Transverse colon (tissue), 4 donors: ENCODE measurements at places on chromosomes 1 and 21.

- no peak for DNase-seq
Observed at GRCh38 chr1:207860531-207860930, 50.4 kb downstream of the CD34 start.

GRCh38 chr1:24732186-24732885, 12.9 kb upstream of the CLIC4 start:
- DNase-seq, result no peak

- DNase-seq, result no peak
Observed at GRCh38 chr1:22254756-22255155, 111.9 kb upstream of the WNT4 start.

DNA sequence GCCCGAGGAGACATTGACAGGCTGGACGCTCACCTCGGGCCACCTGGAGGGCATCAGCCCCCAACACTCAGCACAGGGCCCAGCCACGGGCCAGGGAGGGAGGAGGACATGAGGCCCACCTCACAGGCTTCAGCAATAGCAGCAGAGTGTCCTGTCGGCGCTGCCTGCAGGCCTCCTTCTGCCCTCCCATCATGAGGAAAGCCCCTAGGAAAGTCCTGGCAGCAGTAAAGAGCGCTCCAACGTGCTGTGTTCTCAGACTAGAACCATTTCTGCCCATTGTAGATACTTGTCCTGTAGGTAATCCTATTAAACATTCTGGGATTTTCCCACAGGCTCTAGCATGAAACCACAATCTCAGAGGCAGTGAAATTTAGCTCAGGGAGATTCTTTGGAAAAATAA, 62.0 kb upstream of the GALNT2 start:
- DNase-seq, result no peak

DNA sequence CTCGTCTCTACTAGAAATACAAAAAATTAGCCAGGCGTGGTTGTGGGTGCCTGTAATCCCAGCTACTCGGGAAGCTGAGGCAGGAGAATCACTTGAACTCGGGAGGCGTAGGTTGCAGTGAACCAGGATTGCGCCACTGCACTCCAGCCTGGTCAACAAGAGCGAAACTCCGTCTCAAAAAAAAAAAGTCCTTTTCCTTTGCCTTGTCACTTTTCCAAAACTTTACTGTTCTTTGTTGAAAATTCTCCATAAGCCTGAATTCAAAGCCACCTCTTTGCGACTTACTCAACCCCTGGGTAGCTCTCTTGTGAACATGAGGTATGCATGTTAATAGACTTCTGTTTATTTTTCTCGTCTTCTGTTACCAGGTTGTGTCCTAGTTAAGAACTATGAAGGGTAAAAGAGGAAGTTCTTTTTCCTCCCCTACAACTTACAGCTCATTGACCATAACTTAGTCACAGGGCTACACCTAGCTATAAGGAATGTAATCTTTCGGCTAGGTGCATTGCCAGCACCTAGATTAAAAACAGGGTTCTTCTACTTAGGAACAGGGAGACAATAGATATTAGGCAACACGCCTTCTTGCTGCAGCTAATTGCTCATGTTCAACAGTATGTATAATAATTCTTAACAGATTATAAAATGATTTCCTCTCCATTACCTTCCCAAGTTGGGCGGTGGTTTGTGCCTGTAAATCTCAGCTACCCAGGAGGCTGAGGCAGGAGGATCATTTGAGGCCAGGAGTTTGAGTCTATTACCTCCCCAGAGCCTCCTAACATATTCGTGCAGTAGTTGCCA, 40.9 kb downstream of the PTAFR start:
- no peak for DNase-seq

DNA sequence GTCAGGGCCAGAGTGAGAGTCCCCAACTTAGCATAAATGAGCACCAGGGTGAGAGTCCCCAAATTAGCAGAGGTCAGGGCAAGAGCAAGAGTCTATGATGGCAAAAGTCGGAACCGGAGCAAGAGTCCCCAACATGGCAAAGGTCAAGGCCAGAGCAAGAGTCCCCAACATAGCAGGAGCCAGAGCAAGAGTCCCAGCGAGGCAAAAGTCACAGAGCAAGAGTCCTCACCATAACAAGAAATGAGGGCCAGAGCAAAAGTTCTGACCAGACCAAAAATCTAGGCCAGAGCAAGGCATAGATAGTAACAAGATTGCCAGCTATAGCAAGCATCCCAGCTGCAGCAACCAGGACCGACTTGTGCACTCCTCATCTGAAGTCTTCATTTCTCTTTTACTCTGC, 3.1 kb downstream of the NSUN4 start:
- no peak for DNase-seq

- peak; percentile 71 for DNase-seq
Observed at GRCh38 chr1:85465099-85465785, at the start of gene DDAH1. Gene DDAH1 (minus strand): TSS chr1:85465159. CDS start chr1:85465045, 114 bp downstream.

DNA sequence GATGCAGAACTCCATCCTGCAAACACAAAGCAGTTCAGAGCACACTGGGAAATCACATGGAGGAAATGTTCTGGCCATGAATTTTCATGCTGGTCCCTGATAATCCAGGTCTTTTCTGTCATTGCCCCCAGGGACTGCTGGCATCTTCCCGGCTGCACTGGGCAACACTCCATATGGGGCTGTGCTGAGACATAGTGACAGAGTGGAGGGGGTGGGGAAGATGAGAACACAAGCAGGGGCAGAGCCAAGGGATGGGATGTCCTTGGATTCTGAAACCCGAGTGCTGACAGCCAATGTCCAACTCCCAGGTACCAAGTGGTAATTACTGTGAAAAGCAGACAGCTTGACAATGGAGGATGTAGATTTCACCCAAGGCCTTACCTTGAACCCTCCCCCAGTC, 185.7 kb downstream of the HIVEP3 start:
- DNase-seq, result no peak

DNA sequence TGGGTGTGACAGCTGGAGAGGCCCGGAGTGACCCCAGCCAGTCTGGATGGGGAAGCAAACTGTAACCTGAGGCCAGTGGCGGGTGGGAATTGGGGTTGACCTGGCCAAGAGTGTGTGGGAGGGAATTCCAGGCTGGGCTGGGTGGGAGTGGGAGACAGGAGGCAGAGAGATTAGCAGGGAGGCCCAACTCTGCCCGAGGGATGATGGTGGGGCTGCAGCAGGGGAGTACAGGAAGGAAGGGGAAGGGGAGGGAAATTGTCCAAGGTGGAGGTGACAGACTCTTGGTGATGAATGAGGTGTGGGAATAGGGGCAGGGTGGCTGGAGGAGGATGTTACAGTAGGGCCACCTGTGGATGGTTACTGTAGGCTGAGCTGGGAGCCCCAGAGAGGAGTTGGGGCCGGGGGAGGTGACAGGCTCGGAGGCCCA, 40.4 kb downstream of the HUNK start:
- no peak for DNase-seq

DNA sequence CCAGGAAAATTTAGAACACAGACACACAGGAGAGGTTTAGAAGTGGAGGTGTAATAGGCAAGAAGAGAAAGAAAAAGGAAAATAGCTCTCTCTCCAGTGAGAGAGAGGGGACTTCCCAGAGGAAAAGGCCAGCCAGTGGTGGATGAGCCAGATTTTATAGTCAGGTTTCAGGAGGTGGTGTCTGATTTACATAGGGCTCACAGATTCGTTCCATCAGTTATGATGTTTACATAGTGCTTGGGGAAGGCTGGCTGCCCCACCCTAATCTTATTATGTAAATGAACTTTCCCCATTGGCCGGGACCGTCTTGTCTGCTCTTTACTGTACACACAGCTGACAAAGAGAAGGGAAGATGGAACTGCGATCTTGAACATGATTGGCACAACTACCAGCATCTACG, 797.3 kb downstream of the PLA2G4A start:
- no peak for DNase-seq

GRCh38 chr1:153032073-153032472, 1.1 kb downstream of the SPRR1B start:
- no peak for DNase-seq

DNA sequence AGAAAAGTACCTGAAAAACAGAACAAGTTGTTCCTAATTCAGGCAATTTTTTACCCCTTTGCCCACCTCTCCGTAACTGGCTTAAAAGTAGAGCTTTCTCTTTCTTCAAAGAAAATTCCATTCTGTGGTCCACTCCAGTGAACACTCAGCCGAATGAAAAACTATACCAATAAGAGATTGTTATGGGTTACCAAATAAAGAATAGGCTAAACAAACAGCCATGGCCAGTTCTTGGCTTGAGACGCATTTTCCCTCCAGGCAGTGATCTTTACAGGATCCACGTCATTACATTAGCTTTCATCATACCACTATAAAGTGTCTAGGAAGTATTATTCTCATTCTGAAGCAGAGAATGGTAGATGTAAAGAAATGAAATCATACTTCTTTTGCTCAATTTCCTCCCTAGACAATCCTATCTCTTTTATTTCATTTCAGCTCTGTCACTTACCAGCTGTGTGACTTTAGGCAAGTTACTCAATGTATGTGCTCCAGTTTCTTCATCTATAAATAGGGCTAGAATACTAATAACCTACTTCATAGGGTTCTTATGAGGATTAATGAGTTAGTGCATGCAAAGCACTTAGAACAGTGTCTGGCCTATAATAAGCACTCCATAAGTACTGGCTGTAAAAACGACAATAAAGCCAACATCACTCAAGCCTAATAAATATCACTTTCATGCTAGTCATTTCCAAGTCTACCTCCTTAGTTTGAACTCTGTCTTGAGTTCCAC, 26.5 kb upstream of the TRIM45 start:
- DNase-seq, result no peak

DNA sequence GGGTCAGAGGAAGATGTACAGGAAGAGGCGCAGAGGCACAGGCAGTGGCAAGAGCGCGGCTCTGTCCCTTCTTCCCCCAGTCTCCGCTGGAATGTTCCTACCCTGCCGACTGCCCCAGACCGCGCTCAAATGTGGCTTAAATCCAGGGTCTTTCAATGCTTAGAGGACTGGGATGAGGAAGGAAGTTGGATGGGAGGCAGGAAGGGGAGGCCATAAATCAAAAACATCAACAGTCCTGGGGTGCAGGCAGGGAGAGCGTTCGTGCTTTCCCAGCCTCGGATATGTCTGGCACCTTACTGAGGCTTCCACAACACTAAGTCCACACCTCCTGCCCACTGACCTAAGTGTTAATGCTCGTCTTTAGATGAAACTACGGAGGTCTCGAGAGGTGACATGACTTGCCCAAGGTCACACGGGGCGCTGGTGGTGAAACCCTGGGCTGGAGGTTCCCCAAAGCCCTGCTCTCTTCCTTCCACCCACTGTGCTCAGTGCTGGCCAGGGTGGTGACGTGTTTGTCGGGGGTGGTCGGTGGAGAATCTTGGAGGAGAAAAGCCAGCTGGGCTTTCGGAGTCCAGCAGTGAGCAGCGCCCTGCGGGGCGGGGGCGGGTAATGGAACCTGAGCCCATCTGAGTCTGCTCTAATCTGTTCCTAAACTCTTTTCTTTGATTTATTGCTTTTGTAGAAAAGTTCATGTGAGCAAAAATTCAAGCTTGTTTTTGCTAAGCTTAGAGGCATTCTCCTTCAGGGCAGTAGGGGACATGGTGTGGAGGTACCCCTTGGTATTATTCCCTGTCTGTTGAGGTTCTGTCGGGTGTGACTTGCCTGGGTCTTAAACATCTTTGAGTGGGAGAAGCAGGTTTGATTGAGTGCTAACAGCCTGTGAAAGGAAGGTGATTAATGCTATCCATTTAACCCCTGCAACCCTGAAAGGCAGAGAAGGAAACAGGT, 708 bp downstream of the CDA start:
- DNase-seq, result no peak
